D721Med (cell line): ENCODE measurements at places on chromosomes 1 and 21.

GRCh38 chr1:222331340-222331739 is 216.6 kb downstream of the HHIPL2 start:
- DNase-seq: no peak

- no peak for DNase-seq
These were observed 50.6 kb downstream of the L1TD1 start for GRCh38 chr1:62245201-62245600.

DNA sequence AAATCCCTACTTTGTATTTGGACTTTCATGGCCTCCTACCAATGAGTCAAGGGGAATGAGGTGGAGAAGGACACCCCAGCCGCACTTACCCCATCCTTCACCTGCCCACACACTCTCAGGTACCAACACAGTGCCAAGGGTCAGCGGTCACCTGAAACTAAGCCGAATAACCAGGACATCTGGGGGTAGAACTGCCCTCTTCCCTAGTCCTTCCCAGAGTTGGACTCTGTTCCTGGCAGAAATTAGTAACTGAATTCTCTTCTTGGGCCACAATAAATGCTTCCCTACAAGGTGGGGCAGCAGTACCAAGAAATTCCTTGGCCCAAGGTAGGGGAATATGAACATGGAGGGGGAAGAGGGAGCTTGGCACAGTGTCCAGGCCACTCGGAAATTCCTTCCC is 7.3 kb downstream of the SLC45A3 start:
- DNase-seq: no peak

DNA sequence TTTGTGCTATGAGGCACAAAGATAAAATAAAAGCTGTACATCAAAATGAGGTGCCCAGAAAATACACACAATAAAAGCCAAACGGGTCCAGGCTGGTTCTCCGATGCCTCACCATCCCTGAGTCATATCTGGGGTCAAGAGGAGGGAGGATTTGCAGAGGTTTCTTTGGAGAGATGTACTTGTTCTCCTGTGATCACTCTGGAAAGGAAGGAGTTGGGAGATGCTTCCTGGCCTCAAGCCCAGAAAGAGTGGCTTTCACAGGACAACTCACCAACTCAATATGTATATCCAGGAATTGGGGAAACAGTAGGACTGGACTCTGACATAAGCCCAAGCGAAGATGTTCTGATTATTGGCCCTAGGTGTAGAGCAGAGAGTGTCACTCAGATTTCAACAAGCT is 51.9 kb downstream of the DIPK1A start:
- DNase-seq: no peak

DNA sequence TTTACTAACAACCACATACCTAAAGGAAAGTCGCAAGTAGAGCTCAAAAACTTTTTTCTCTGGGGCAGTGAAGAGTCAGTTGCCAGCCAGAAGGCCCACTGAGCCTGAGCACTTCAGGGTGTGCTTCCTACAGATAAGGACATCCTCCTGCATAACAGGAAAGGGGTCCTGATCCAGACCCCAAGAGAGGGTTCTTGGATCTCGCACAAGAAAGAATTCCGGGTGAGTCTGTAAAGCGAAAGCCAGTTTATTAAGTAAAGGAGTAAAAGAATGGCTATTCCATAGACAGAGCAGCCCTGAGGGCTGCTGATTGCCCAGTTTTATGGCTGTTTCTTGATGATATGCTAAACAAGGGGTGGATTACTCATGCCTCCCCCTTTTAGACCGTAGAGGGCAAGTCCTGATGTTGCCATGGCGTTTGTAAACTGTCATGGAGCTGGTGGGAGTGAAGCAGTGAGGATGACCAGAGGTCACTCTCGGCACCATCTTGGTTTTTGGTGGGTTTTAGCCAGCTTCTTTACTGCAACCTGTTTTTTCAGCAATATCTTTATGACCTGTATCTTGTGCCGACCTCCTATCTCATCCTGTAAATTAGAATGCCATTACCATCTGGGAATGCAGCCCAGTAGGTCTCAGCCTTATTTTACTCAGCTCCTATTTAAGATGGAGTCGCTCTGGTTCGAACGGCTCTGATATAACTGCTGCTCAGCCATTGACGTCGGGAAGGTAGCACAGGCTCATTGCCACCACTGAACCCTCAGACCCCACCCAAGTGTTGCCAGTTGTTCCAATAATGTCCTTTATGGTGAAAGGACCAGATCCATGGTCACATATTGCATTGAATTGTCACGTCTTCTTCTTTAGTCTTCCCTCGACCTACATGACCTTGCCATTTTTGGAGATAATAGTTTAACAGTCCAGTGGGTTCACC is 96.6 kb upstream of the ERRFI1 start:
- DNase-seq: no peak

DNA sequence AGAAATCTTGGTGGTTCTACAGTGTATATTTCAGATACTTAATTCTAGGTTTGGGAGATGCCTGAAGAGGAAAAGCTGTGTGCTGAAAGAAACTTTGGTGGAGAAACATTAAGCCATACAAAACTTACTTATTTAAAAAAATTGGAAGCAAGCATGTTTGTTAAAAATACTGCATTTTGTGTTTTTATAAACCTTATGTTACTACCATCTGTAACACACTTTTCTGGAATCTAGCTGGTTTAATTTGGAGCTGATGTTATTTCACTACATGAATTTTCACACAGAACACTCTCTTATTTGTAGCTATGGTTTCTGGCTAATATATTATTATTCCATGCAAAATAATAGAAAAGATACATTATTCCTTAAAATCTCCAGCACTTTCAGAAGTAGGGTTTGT is 710.7 kb downstream of the ADGRL2 start:
- no peak for DNase-seq

DNA sequence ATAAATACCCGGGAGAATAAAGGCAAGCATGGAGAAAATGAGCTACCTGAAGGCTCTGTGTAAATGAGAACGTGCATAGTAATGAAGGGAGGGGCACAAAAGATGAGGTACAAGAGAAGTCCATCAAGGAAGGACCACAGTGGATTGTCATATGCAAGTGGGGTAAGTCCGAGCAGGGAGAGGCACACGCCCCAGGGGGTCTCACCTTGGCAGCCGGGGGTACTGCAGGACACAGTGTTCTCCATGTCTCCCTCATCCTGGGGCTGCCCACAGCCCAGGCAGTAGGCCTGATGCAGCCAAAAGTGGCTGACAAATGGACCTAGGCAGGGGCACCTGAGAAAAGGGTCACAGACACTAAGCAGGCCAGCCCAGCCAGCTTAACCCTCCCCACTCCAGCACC is 10.0 kb downstream of the DCST2 start:
- no peak for DNase-seq

DNA sequence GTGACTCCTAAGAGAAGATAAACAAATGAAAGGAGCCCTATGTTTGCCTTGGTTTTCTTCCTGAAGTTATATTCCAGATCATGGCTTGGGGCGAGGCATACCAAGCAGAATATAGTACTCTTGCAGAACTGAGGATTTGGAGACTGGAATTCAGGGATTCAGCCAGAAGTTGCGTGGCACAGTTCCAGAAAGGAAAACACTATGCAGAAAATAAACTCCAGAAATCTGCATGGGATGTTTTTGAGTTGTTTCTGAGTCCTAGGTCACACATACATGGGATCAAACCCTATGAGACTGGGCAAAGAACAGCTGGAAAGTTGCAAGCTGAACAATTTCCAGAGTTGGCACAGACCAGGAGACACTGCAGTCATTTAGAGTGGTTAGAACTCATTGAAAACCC is 42.9 kb upstream of the IFFO2 start:
- no peak for DNase-seq

- no peak for DNase-seq
These were observed 39.9 kb upstream of the RGL1 start for GRCh38 chr1:183764981-183765380.

GRCh38 chr21:29669416-29669815 is 270.4 kb downstream of the GRIK1 start:
- DNase-seq: no peak

DNA sequence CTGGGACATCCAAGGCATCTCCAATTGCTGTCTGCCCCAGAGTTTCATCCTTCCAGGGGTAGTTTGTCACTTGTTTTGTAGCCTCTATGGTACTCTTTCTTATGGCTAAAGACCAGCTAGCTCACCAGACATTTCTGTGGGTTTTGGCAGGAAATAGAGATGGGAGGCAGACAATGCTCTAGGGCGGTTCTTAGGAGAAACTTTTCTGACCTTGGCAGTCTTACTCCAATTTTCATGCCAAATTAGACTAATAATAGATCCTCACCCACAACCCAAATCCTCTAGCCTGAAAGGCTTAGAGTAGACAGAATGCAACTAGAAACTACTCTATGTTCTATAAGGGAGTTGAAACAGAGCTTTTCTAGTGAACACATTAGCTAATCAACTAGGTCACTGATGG is 69.8 kb downstream of the LRIG2 start:
- no peak for DNase-seq

- no peak for DNase-seq
These were observed 921 bp downstream of the ATP5PB start for GRCh38 chr1:111450185-111450584.

- no peak for DNase-seq
These were observed 5.4 kb downstream of the MEAF6 start for GRCh38 chr1:37509181-37509580.

- no peak for DNase-seq
These were observed 21.4 kb downstream of the CNST start for GRCh38 chr1:246587606-246588005.

DNA sequence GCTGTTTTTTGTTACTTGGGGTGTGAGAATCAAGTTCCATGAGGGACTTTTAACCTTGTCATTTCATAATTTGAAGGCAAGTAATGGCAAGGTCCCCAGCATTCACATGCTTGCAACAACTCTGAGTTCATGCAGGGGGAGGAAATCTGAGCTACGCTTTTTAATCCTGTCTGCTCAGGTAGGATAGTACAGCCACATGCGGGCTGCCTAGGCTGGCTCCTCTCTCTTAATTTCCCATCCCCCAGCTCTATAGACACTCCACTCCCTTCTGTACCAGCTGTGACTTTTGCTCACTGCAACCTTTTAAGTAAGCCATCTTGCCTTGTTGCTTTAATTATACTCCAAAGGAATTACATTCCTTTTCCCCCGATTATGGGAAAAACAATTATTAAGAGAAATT is 30.1 kb downstream of the PTGFR start:
- DNase-seq: no peak

DNA sequence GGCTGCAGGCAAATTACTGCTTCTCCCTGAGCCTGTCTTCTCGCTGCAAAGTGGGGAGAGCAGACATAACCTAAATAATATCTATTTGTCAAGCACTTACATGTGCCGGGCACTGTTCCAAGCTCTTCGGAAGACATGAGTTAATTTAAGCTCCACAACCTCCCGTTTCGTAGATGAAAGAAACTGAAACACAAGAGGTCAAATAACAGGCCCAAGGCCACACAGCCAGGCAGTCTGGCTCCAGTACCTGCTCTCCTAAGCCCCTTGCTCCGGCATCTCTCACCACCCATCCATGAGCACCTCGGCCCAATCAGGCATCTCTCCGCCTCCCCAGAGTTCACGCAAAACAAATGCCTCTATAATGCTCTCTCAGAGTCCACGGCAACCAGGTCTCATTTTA is 65.4 kb downstream of the TAS1R2 start:
- DNase-seq: no peak

DNA sequence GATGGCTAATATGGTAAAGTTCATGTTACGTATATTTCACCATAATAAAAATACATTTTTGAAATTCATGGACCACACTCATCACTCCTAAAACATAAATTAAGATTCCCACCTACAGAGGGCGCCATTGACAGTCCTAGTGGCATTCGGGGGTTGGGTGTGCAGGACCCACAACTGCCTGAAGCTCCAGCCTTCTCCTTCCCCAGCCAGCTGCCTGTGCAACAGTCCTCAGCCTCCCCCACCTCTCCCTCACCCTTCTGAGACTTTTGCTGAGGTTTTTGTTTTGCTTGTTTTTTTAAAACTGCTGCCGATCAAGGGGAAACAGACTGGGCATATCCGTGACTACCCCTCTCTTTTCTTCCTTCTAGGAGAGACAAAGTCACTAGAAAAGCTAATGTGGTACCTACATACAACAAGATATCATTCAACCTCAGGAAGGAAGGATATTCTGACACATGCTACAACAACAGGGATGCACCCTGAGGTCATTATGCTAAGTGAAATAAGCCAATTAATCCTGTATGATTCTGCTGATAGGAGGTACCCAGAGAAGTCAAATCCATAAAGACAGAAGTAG is 9.2 kb upstream of the EVA1C start:
- no peak for DNase-seq

- DNase-seq: no peak
These were observed 5.3 kb upstream of the GADD45A start for GRCh38 chr1:67679691-67680090.

GRCh38 chr1:224957696-224958095 is 28.2 kb downstream of the DNAH14 start:
- no peak for DNase-seq

DNA sequence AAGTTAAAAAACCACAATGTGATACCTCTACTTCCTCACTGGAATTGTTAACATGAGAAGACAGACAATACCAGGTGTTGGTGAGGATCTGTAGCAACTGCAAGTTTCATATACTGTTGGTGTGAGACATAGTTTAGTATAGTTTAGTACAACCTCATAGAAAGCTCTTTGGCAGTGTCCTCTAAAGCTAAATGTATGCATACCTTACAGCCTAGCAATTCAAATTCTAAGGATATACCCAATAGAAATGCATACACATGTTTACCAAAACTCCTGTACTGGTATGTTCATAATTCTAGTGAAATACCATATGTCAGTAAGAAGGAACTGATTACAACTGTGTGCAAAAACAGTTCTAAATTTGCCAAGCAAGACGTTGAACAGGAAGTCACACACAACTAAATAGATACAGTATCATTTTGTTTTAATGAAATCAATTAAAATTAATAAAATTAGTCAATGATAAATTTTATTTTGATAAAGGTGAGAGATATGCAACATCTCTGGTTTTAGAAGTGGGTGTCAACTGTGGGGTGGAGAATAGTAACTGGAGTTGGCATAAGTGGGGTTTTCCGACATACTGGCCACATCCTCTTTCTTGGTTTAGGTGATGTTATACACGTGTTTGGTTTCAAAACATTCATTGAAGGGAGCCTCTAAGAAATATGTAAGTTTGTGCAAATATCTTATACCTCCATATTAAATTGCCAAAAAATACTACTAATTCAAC is 450.7 kb downstream of the PTPRC start:
- no peak for DNase-seq

DNA sequence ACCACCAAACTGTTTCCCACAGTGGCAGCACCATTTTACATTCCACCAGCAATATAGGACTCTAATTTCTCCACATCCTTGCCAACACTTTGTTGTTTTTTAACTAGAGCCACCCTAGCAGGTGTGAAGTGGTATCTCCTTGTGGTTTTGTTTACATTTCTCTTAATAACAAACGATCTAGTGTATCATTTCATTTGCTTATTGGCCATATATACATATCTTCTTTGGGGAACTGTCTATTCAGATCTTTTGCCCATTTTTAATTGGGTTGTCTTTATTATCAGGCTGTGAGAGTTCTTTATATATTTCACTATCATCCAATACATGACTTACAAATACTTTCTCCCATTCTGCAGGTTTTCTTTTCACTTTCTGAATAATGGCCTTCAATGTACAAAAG is 18.0 kb downstream of the TRIM33 start:
- DNase-seq: no peak
